Stimulated activated CD4-positive, alpha-beta T cell treated with anti-CD3 and anti-CD28 coated beads, Interleukin-1b, Interleukin-23, amount 100 ng/mL, for 1 hour (primary cell): ENCODE measurements at places on chromosomes 12 and 14.

GRCh38 chr14:88248606-88249005, 74.5 kb downstream of the KCNK10 start:
- DNase-seq, result no peak

GRCh38 chr14:39847852-39848251, 415.6 kb upstream of the FBXO33 start:
- no peak for DNase-seq

GRCh38 chr14:99800781-99801180, 7.6 kb downstream of the EML1 start:
- no peak for DNase-seq

DNA sequence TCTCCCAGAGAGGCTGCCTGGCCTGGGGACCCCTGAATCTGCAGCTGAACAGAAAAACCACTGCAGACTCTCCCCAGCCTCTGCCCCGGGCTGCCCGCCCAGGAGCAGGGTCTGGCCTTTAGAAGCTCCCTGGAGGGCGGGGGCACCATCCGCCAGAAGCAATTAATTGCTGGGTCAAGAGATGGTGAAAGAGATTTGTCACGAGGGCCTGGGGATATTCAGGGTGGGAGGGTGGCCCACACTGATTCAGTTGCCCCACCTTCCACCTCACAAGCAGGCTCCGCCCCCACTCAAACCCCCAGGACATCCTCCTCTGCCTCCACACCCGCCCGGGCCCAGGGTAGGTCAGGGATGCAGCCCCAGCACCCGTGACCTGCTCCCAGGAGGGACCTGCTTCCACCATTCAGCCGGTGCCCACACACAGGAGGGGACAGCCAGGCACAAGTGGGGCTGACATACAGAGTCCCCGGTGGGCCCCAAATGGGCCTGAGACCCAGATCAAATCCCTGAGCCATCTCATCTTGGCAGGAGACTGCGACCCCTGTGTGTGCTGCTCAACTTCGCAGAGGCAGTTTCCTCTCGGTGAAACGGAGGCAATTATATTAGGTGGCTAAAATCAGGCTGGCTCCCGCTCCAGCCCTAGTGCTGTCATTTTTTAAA, 23.0 kb downstream of the NCOR2 start:
- no peak for DNase-seq

GRCh38 chr12:132186857-132187620, 42.8 kb downstream of the NOC4L start:
- no peak for DNase-seq
